ENCODE measurements at places on chromosomes 6 and 20.

GRCh38 chr6:31042806-31043205 is 32.5 kb downstream of the MUC22 start:
- no peak for DNase-seq

GRCh38 chr6:136764517-136764993 is 27.7 kb downstream of the MAP3K5 start:
- no peak for DNase-seq

DNA sequence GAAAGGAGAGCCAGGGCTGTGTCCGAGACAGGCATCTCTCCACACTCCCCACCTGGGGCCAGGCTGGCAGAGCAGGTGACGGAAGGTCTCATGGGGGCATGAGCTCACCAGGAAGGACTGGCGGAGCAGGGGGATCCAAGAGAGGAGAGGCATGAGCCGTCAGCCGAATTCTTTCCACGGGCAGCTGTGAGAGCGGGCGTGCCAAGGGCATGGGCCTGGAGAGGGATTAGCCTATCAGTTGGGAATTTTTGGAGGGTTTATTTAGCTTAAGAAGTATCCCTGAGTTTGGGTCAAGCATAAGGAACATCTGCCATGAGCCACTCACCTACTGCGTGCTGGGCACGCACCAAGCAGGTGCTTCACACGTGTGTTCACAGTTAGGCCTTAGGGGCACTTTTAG is 60.2 kb upstream of the ZNFX1 start:
- no peak for DNase-seq

- no peak for DNase-seq
Observed at GRCh38 chr6:81748994-81749393, 3.5 kb downstream of the TENT5A start.

- DNase-seq, result no peak
Observed at GRCh38 chr6:55776113-55776512, 99.3 kb downstream of the BMP5 start.

DNA sequence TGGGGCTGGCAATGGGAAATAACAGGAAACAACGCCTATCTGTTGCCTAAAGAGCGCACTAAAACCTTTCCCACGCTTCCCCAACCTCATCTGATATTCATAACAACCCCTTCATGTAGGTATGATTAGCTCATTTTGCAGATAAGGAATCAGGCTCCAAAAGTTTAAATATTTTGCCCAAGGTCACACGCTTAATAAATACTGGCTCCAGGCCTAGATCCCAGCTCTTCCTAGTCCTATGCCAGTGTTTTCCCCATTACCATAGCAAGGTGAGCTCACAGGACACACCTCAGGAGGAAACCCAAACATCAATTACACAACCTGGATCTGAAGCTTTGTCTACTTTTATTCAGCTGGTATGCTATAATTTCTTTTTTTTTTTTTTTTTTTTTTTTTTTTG is 19.6 kb downstream of the MBOAT1 start:
- no peak for DNase-seq

GRCh38 chr6:158158748-158159147 is 9.3 kb downstream of the SERAC1 start:
- DNase-seq, result no peak

GRCh38 chr6:4801491-4802110 is 25.4 kb downstream of the CDYL start:
- no peak for DNase-seq

- no peak for DNase-seq
Observed at GRCh38 chr6:107645740-107646139, 155.8 kb downstream of the SOBP start.

GRCh38 chr6:110037726-110038295 is 59.7 kb downstream of the GPR6 start:
- DNase-seq, result no peak

- no peak for DNase-seq
Observed at GRCh38 chr6:86820750-86821149, 116.6 kb upstream of the HTR1E start.

GRCh38 chr6:89803271-89803670 is 16.3 kb downstream of the MDN1 start:
- DNase-seq, result no peak

GRCh38 chr6:106273087-106273486 is 52.5 kb downstream of the ATG5 start:
- no peak for DNase-seq

GRCh38 chr6:119226089-119226488 is 123.5 kb downstream of the MAN1A1 start:
- DNase-seq, result no peak

DNA sequence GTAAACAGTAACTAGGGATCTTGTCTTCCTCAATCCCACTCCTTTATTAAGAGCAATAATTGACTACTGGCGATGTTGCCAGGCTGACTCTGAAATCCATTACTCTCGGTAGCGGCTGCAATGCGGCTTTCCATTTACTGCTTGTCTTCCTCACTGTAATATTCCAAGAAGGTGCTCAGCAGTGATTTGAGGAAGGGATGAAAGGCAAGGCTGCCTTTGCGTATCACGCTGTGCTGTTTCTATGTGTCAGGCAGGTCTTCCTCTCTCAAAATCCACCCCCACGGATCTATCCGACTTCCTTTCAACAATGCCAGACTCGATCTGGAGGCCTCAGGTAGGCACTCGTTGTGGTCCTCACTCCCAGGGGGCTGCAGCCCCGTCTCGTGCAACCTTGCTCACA is 261.4 kb upstream of the CDH4 start:
- no peak for DNase-seq

DNA sequence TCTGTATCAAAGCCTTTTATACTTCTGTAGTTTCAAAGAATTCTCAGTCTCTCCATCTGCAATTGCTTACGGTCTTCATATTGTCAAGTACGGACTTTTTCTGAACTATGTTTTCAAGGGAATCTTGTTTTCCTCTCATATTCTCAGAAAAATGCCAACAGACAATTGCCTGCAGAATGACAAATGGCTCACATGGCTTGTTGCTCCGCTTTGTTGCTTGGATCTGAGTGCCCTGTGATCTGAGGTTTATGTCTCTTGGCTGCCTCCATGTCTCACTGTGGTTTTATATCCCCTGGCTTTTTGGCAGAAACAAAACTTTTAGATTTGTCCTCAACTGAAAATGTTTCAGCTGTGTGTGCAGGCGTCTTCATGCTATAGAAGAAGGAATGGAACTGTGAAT is 285.4 kb upstream of the CHD6 start:
- DNase-seq, result no peak

DNA sequence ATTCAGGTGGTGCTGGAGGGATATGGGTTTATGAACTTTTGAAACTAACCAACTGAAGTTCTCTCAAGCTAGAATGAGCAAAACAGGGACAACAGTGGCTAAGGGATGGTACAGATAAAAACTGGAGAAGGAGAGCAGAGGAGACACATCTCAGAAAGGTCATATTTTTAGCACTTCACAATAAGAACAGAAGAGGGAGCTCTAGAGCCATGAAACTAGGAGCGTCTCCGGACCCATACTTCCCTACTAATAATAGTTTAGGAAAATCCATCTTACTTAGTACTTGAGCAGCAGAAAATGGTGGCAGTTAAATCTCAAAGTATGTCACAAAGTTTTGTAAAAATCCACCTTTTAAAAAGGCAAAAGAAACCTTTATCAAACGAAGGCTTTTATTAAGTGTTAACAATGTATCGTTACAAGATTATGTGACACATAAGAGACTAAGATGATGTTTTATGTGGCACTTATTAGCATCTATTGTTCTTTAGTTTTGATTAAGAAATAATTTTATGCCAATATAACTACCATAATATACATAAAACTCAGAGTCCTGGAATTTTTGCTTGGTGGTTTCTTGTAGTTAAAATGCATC is 278.6 kb downstream of the TBC1D32 start:
- no peak for DNase-seq

- DNase-seq, result no peak
Observed at GRCh38 chr20:22684072-22684762, 99.8 kb upstream of the FOXA2 start.

GRCh38 chr20:31566319-31566657 is 38.8 kb upstream of the ID1 start:
- no peak for DNase-seq

GRCh38 chr6:31639449-31639861 is 13.0 kb downstream of the BAG6 start:
- no peak for DNase-seq

- DNase-seq, result no peak
Observed at GRCh38 chr6:112281821-112282615, 27.7 kb upstream of the LAMA4 start.

- peak; percentile 12 for DNase-seq
Observed at GRCh38 chr20:32674362-32674789, 635 bp upstream of the C20orf203 start.

DNA sequence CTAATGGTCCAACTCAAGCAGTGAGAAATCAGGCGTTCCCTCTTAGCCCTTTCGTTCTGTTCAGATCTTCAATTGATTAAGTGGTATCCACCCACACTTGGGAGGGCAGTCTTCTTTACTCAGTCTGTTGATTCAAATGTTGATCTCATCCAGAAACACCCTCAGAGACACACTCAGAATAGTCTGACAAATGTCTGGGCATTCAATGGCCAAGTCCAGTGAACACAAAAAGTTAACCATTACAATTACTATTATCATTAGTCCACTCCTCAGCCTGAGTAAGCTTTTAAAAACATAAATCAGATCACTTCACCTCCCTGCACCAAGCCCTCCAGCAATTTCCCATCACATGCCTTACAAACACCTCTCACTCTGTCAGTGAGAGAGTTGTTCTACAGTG is 423.2 kb downstream of the RFPL4B start:
- no peak for DNase-seq

DNA sequence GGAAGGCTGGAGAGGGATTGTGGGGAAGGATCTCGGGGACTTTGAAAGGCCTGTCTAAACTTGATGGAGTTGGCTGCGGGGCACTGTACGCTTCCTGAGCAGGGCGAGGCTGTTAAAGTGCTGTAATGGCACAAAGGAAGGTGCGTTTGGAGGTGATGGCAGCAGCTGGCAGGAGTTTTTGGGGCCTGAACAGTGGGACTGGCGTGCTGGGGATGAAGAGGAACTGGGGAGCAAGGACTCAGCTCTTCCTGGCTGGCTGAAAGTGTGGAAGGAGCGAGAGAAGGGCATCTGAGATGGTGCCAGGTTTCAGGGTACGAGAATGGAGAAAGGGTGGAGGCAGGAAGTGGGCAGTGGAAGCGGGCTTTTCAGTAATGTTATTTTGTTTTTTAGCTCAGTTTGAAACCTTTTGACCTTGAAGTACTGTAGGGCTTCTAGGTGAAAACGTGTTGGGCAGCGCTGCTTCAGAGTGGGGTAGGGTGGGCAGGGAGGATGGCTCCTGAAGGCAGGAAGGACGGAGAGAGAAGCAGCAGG is 8.0 kb downstream of the TMEM181 start:
- no peak for DNase-seq

DNA sequence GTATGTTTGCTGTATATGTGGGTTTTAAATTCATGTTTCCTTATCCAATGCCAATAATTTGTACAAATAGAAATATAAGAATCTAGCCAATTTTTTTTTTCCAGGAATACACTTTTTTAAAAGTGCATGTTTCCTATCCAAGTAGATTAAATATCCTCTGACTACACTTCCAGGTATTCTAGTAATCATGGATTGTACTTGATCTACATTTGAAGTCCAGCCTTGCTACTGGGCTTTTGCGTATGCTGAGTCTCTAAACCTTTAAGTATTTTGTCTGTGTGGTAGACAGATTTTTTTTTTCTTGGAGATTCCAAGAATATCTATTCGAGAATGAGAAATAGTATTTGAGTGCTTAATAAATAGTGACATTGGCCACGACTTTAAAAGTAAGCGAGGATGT is 188.3 kb downstream of the SASH1 start:
- no peak for DNase-seq

DNA sequence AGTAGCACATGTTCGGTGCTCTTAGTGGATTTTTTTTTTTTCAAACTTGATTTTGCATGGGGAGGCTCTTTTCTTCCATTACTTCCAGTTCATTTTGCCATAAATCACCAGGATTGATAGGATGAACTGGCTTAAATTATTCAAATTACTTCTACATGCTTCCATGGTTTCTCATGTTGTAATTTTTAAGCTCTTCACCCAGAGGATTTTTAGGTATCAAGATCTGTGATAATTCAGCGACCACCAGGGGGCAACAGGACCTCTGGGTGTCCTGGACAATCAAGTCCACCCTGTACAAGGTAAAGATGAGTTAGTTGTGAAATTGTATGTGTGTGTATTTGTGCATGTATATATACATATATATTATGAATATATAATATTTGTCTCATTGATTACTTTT is 4.2 kb upstream of the EPHA7 start:
- DNase-seq, result no peak

GRCh38 chr6:21596949-21597682 is 3.6 kb downstream of the SOX4 start:
- no peak for DNase-seq

DNA sequence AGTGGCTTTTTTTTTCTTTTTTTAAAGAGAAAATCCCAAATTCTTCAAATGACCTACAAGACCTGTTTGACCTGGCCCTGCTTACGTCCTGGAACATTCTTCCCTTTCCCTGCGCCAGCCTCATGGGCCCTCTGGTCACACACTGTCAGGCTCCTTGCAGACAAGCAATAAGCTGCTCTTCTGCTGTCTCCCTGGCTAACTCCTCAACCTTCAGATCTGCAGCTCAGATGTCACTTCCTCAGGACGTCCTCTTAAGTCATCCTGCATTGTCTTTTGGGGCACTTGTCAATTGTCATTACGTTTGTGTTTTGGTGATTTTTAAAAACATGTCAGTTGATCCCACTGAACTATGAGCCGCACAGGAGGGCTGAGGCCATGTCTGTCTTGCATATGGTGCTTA is 28.9 kb upstream of the SLC35D3 start:
- DNase-seq, result no peak

DNA sequence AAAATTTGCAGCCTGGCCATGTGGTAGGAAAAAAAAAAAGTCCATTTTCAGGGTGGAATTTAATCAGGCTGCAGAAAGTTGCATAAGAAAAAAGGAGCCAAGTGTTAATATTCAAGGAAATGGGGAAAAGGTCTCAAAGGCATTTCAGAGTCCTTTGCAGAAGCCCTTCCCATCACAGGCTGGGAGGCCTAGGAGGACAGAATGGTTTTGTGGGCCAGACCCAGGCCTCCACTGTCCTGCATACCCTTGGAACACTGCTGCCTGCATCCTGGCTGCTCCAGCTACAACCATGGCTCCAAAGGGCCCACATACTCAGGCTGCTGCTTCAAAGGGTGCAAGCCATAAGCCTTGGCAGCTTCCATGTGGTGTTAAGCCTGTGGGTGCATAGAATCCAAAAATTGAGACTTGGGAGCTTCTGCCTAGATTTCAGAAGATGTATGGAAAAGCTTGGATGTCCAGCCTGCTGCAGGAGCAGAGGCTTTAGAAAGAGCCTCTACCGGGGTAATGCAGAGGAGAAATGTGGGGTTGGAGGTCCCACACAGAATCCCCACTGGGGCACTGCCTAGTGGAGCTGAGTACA is 239.0 kb upstream of the STXBP5 start:
- no peak for DNase-seq

DNA sequence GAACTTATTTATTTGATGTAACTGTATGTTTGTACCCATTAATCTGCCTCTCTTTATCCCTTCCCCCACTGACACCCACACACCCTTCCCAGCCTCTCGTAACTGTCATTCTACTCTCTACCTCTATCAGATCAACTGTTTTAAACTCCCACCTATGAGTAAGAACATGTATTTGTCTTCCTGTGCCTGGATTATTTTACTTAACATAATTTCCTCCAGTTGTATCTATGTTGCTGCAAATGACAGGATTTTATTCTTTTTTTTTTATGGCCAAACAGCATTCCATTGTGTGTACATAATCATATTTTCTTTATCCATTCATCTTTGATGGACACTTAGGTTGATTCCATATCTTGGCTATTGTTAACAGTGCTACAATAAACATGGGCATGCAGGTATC is 49.3 kb downstream of the PHACTR2 start:
- DNase-seq, result no peak

GRCh38 chr20:42483730-42484303 is 705.9 kb downstream of the PTPRT start:
- DNase-seq, result no peak
